Activated CD8-positive, alpha-beta memory T cell treated with anti-CD3 and anti-CD28 coated beads for 1 hour (primary cell): ENCODE measurements at places on chromosomes 6 and 20.

GRCh38 chr6:134034478-134034877 is 17.9 kb downstream of the SLC2A12 start:
- DNase-seq, result no peak

GRCh38 chr6:128492386-128492785 is 28.0 kb downstream of the PTPRK start:
- DNase-seq, result no peak

- DNase-seq, result no peak
These were observed 4.7 kb downstream of the PPP1R18 start for GRCh38 chr6:30681766-30682142.

DNA sequence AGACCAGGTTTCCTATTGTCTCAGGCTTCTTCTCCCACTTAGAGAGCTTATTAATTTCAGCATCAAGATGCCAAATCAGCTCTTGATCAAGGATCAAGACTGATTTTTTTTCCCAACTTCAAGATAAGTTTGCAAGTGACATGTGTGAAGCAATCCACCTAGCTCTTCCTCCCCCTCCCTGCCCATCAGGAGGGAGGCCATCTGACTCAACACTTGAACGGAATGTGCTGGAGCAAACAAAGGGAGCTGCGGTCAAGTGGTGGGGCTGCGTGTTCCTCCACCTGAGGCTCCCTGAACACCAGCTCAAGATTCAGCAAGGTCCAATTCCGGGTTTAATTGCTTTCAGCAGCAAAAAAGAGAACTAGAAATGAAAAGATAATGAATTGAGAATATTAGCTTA is 38.7 kb downstream of the TTI1 start:
- no peak for DNase-seq

DNA sequence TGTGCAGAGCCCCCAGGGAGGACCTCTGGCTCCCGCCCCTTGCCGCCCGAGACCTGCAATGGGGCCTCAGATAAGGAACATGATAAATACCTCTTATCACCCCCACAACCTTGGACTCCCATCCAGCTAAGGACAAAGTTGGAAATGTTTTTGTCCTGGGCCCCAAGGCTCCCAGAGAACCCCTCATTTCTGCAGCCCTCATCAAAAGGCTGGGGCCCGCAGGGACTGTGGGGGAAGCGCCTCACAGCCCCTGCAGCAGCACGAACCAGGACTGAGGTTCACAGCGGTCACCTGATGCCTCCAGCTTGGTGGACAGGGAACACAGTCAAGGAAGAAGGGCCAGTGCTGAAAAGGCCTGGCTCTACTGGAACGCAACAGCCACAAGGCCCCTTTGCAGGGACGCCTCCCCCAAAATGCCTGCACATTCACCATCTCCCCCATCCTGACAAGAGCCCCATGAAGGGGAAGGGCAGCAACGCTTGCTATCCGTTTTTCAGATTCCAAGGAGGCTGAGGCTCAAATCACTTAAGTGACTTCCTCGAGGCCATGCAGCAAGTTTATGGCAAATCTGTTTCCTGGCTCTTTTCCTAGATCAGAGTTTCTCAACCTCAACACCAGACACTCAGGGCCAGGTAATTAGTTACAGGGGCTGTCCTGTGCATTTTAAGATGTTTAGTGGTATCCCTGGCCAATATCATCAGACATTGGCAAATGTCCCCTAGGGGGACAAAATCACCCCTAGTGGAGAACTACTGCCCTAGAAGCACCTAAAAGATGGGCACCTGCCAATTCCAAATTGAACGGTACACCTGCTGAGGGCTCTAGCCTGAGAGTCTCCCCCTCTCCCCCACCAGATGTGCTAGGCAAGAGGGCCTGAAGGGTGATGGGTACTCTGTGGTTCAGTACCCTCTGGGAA is 10.6 kb downstream of the TFEB start:
- DNase-seq, result no peak

DNA sequence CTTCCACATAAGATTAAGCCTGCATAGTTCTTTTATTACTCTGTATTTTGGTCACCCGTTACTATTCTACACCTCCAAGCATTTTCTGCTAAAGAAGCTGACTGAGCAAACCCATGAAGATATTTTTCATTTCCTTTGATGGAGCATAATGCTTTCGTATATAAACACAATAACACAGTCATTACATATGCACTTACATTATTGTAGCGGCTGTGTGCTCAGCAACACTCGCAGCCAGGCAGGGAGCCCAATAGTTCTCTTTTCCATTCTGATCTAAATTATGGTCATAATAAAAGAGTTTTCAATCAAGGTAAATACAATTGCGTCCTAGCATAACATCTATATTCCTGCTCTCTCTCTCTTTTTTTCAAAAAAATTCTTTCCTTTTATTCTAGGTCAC is 69.6 kb upstream of the TFB1M start:
- DNase-seq, result no peak

- DNase-seq, result no peak
These were observed 2.7 kb downstream of the HLA-DOB start for GRCh38 chr6:32814145-32814544.

DNA sequence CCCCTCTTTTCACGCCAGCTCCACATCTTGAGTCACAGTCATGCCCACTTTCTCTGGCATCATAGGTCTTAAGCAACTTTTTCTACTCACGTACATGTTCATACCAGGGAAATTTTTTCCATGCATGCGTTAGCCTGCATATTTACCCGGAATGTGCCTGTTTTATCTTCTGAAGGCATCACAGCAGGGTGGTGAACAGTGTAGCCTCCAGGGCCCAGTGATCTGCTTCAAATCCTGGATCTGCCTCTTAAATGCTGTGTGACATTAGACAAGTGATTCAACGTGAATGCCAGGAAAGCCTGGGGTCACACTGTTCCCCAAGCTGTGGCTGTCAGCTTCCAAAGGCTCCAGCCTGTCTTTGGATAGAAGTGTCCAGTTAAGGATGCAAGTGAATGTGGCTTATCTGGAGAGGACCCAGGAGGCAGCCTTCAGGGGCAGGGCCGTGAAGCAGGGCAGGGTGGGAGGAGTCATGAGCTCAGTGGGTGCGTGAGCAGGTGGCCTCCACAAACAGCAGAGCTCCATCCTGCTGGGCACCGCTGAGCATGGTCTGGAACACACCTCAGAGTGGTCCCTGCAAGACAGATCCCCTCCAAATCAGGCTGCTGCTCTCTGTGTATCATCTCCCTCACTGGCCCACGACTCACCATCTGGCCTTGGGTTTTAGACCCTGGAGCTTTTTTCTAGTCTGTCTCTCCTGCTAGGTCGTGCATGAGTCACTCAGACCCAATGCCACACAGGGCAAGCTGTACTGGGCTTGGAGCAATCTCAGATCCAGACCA is 30.4 kb upstream of the CD93 start:
- no peak for DNase-seq

GRCh38 chr20:48335308-48336050 is 492.3 kb downstream of the PREX1 start:
- no peak for DNase-seq

DNA sequence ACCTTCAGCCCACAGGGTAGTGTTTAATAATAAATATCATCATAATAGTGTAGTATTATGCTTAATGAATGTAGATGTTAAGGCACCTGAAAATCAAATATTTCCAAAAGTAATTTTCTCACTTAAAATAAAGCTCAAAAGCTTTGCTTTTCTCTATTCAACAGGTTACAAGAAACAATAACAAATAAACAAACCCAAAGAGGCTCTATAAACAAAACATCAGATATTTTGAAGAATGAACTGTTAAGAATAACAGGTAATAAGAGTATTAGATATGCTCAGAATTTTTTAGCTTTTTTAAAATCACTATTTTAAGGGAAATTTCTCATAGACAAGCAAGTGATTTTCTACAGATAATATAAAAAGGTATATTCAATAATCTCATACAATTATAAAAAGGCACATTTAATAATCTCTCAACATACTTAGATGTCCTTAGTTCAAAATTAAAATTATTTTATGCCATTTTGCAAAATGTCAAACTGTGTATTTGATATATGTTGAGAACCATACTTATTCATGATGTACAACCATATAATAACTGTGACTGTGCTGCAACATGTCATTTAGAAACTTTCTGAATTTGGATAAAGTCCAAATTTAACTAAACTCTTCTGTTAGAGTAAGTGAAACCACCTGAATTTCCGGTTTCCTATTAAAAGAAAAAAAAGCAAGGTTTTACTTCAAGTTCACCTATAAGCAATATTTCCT is 35.8 kb downstream of the PHIP start:
- no peak for DNase-seq

DNA sequence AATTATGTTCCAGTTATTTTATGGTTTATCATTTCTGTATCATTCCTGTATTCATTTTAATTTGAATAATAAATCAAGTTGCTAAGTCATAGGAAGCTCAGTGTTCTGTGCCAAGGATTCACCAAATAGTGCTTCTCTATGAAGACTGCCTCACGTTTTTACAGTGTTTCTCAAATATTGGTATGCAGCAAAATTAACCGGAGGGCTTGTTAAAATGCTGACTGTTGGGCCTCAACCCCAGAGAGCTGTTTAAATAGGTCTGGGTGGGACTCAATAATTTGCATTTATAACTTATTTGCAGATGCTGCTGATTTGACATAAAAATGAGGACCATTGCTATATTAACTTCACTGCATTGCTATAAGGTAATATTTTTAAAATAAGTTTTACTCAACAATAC is 166.7 kb downstream of the TINAG start:
- no peak for DNase-seq

GRCh38 chr6:90467546-90467945 is 119.3 kb downstream of the MAP3K7 start:
- no peak for DNase-seq

DNA sequence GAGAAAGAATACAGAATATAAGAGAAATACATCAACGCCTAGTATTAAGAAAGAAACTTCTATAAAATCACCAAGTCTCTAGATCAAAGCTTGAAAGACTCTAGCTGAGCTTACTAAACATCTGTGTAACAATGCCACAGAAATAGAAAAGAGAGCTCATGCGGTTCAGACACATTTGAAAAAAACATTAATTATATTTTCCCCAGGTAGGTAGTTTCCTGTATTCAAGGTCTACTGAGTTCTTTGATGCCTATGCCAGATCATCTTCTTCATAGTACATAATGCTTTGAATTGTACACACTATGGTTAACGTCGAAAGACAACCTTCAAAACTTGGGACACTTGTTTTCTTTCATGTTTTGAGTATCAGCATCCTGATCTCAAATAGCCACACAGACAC is 11.3 kb downstream of the MOXD1 start:
- no peak for DNase-seq

GRCh38 chr6:166145751-166146150 is 21.9 kb downstream of the TBXT start:
- no peak for DNase-seq

GRCh38 chr6:24910331-24910960 is 25.3 kb downstream of the RIPOR2 start:
- DNase-seq, result no peak

GRCh38 chr6:44563397-44563796 is 175.9 kb downstream of the CDC5L start:
- DNase-seq, result no peak

- no peak for DNase-seq
These were observed 229.7 kb downstream of the PRL start for GRCh38 chr6:22067122-22067521.

DNA sequence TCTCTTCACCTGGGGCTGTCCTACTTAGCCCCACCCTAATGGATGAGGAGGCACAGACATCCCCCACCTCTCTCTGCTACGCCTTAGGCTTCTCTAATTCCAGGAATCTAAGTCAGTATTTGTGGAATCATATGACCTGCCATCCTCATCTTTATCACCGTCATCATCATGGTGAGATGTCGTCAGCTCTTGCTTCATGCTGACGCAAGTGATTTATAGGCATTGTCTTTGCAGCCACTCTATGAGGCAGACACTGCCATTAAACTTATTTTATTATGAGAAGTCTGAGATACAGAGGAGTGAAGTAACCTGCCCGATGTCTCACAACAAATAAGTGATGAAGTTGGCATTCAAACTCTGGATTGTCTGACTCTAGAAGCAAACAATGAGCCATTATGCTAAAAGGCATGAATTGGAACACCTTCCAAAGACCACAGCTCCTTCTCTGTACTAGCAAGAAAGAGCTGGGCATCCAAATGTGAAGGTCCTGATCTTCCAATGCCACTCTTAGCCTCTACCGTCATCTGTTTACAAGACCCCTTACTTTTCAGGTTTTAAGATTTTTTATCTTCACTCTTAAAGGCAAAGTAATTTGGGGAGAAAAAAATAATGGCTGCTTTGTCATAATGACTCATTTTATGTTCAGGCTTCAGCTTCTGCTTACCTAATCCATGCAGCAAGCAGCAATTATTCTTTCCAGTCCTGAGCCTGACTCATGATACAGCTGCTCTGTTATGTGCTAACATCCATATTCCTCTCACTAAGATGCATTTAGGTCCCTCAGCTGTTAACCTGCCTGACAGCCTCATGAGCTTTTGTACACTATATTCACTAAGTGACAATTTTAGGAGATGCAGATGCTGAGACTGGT is 113.7 kb upstream of the BCLAF1 start:
- no peak for DNase-seq

DNA sequence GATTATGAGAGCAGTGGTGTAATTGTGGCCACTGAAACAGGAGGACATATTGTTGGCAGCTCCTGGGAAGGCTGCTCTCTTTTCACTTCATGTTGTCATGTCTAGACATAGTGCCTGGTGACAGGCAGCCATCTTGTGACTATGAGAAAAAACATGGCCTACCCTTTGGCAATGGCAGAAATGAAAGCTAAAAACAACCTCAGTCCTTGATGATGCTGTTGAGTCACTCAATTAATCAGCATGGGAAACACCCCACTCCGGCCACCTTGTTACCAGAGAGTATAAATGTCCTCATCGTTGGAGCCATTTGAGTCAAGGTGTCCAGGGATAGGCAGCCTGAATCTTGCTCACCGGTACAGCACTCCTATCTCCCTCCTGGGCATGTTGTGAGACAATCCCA is 31.2 kb upstream of the HMGA1 start:
- DNase-seq, result no peak

- DNase-seq, result no peak
These were observed 71.2 kb upstream of the NAA20 start for GRCh38 chr20:19945732-19946670.

DNA sequence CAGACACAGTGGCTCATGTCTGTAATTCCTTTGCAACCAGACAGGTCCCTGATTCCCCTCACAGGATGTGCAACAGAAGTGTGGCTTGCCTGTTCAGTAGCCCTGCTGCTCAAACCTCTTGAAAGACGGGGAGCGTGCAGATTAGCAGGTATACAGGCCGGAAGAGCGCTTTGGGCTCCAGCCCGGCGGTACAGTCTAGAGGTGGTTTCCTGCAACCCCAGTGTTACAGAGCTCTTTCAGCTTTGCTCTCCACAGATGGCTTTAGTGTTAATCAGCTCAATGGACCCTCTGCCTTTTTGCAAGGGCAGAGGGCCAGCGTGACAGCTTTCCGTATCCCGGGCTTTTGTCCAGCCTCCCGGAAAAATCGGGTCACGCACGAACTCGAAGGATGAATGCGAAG is 67.2 kb upstream of the TNFRSF21 start:
- DNase-seq, result no peak

- DNase-seq, result no peak
These were observed 20.1 kb downstream of the HECA start for GRCh38 chr6:139154881-139155547.

- no peak for DNase-seq
These were observed 159.1 kb downstream of the THBS2 start for GRCh38 chr6:169094552-169094950.

GRCh38 chr6:28474441-28475219 is 31.3 kb upstream of the ZSCAN23 start:
- no peak for DNase-seq
